Activated CD8-positive, alpha-beta memory T cell treated with anti-CD3 and anti-CD28 coated beads, Interleukin-2, amount 10 ng/mL, durations not matched to agents 7 days and 5 days (primary cell): ENCODE measurements at places on chromosomes 13 and 19. TPM values are rescaled to one million over a fixed set of nuclear protein-coding genes. Genes with fewer than 3 reads are reported as not detected.

The MBD3L2 gene
- total RNA-seq: not detected

The DIAPH3 gene
- 34.7 TPM for total RNA-seq

The POGLUT2 gene
- total RNA-seq: 11.1 TPM

The IRF2BP1 gene
- 18.9 TPM for total RNA-seq

The ZNF254 gene
- total RNA-seq: 9.9 TPM

The USHBP1 gene
- not detected for total RNA-seq

The IL12RB1 gene
- 69.9 TPM for total RNA-seq

The KLC3 gene
- not detected for total RNA-seq

The GALP gene
- total RNA-seq: not detected

The LRG1 gene
- total RNA-seq: 0.35 TPM

The KLK11 gene
- total RNA-seq: not detected

The ZNF544 gene
- 48.0 TPM for total RNA-seq

The C19orf73 gene
- total RNA-seq: 1.6 TPM
